ENCODE measurements at places on chromosomes 16 and 17. TPM values are rescaled to one million over a fixed set of nuclear protein-coding genes. Genes with fewer than 3 reads are reported as not detected.

Gene KRTAP2-1
- total RNA-seq, result not detected

Gene CPPED1
- total RNA-seq, result 6.7 TPM

Gene SLC5A10
- not detected for total RNA-seq

Gene KLHL10
- under 0.01 TPM for total RNA-seq

Gene NGFR
- under 0.01 TPM for total RNA-seq

Gene PKMYT1
- 0.60 TPM for total RNA-seq

Gene PLD2
- total RNA-seq, result 26.3 TPM

Gene NARF
- 98.5 TPM for total RNA-seq

Gene NATD1
- 2.6 TPM for total RNA-seq

Gene PRRT2
- total RNA-seq, result 0.09 TPM

Gene OTOP3
- total RNA-seq, result not detected

Gene ABCC11
- total RNA-seq, result not detected

Gene CCL3
- not detected for total RNA-seq

Gene GNGT2
- 1.6 TPM for total RNA-seq

Gene GAS2L2
- not detected for total RNA-seq
